ENCODE measurements at places on chromosomes 11 and 22.

- no peak overlapping the region for H3K4me3 ChIP-seq
- H3K36me3 ChIP-seq, result no peaks in the 10 kb centered on the region
- no peaks in the 10 kb centered on the region for H3K4me1 ChIP-seq
- H3K27me3 ChIP-seq, result peaks cover 15% of the 10 kb centered on the region
- H3K27ac ChIP-seq, result no peak overlapping the region
Measured at GRCh38 chr11:65157336-65157735, 12.7 kb upstream of the SPDYC start.

- no peak overlapping the region for H3K27ac ChIP-seq
- no peak for DNase-seq
- H3K4me1 ChIP-seq, result no peaks in the 10 kb centered on the region
- H3K27me3 ChIP-seq, result peaks cover 69% of the 10 kb centered on the region
Measured at GRCh38 chr11:36251823-36252222, 37.4 kb downstream of the COMMD9 start.

GRCh38 chr22:35568751-35569739, 28.4 kb downstream of the RASD2 start:
- peaks cover 51% of the 10 kb centered on the region for H3K27me3 ChIP-seq
- H3K4me1 ChIP-seq, result peaks cover 5% of the 10 kb centered on the region
- DNase-seq, result no peak
- no peak overlapping the region for H3K27ac ChIP-seq
- H3K4me3 ChIP-seq, result no peak overlapping the region

DNA sequence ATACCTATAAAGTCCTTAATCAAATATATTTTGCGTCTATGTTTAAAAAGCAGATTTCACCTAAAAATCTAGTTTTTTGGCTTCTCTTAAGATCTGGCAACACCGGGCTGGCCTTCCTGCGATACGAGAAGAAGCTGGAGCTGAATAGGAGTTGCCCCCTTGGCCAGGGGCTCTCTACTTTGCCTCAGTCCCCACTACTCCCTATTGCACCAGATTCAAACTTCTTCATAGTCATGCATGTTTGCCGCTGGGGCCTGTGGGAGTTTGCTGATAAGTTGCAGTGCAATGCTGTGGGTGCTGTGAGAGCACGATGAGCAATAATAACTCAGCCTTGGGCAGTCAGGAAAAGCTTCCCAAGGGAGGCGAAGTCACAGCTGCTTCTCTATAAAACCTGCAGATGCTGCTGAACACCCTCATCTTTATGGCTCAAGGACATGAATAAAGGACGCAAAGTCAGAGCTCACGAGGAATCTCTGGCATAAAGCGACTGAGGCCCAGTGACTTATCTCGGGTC, 15.2 kb upstream of the EIF3D start:
- H3K4me3 ChIP-seq, result no peak overlapping the region
- no peak for DNase-seq
- peaks cover 29% of the 10 kb centered on the region for H3K27me3 ChIP-seq
- peaks cover 6% of the 10 kb centered on the region for H3K4me1 ChIP-seq

DNA sequence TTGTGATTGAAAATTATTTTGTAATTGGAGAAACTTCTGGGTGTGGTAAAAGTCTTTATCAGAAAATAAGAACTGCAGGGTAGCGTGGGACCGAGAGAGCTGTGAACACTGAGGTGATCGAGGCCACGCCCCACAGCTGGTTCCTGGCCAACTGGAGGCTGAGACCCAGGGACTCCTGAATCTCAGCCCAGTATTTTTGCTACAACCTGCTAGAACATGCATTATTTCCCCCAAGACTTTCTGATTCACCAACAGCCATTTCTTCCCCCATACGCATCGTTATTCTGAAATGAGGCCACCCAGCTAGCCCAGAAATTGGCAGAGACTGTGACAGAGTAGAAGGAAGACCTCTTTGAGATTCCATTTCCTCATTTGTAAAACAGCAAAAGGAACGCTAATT, 3.4 kb upstream of the FGF19 start:
- H3K4me3 ChIP-seq, result no peak overlapping the region
- H3K27me3 ChIP-seq, result peaks cover 34% of the 10 kb centered on the region
- peaks cover 2% of the 10 kb centered on the region for H3K36me3 ChIP-seq

DNA sequence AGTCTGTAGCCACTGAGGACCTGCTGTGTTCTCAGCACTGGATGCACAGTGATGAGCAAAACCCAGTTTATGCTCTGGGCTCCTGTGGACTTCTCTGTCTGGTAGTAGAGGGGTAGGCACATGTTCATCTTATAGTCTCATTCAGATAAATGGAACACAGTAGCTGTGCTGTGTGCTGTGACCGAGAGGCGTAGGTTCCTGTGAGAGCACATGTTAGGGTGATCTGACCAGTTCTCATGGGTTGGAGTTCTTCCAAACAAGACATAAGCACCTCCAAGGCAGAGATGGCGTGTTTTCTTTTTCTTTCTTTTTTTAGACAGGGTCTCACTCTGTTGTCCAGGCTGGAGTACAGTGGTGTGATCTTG, 154.8 kb upstream of the RASSF10 start:
- H3K4me3 ChIP-seq, result no peak overlapping the region
- no peak for DNase-seq
- H3K36me3 ChIP-seq, result no peaks in the 10 kb centered on the region
- H3K27me3 ChIP-seq, result peaks cover 29% of the 10 kb centered on the region
- H3K27ac ChIP-seq, result no peak overlapping the region

- no peak for DNase-seq
- no peaks in the 10 kb centered on the region for H3K27me3 ChIP-seq
- no peak overlapping the region for H3K27ac ChIP-seq
- H3K4me1 ChIP-seq, result no peaks in the 10 kb centered on the region
Measured at GRCh38 chr11:24932110-24933000, 435.5 kb downstream of the LUZP2 start.
